ENCODE measurements at places on chromosomes 6 and 20.

- no peak for DNase-seq
These were observed 82.4 kb upstream of the TGM3 start for GRCh38 chr20:2213401-2213800.

DNA sequence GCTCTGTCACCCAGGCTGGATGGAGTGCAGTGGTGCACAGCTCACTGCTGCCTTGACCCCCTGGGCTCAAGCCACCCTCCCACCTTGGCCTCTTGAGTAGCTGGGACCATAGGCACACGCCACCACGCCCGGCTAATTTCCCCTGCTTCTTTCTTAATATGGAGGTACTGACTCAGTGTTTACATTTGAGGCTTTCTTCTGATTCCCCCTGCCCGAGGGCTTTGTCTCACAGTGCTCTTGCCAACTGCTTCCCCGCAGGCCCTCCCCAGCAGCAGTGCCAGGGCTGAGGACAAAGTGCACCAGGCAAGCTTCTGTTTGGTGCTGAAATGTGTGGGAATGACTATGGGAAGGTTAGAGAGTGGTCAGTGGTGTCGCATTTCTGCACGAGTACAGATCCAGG, 34.8 kb downstream of the NR2E1 start:
- no peak for DNase-seq

GRCh38 chr20:56833427-56833826, 204.3 kb downstream of the TFAP2C start:
- no peak for DNase-seq

DNA sequence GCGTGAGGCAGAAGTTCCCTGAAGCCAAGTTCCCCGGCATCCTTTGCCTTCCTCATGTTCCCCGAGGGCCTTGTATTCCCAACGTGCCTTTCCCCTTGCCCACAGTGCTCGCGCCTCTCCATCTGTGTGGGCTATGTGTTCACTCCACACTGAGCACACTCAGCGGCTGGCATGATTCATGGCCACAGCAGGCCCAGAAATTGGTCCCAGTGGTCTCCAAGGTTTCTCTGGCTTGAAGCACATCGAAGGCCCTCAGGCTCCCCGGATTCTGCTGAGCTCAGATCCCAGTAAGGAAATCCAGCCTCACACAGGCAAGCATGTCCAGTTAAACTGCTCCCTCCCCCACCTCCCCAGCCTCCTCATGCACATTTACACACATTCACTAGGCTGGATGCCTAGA, 123.6 kb downstream of the ISM1 start:
- no peak for DNase-seq

DNA sequence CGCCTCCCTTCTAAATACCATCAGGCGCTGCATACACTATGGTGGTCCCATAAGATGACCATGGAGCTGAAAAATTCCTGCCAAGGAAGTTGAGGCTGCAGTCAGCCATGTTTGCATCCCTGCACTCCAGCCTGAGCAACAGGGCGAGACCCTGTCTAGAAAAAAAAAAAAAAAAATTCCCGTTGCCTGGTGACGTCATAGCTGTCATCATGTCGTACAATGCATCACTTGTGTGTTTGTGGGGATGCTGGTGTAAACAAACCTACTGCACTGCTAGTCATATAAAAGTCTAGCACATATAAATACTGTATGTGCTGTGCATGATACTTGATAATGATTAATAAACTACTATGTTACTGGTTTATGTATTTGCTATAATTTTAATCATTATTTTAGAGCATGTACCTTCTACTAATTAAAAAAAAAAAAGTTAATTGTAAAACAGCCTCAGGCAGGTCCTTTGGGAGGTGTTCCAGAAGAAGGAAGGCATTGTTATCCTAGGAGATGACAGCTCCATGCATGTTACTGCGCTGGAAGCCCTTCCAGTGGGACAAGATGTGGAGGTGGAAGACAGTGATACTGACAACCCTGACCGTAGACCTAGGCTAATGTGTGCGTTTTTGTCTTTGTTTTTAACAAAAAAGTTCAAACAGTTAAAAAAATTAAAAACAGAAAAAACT, 132.6 kb downstream of the BANF2 start:
- no peak for DNase-seq

GRCh38 chr20:50256577-50256976, 65.9 kb downstream of the CEBPB start:
- no peak for DNase-seq

DNA sequence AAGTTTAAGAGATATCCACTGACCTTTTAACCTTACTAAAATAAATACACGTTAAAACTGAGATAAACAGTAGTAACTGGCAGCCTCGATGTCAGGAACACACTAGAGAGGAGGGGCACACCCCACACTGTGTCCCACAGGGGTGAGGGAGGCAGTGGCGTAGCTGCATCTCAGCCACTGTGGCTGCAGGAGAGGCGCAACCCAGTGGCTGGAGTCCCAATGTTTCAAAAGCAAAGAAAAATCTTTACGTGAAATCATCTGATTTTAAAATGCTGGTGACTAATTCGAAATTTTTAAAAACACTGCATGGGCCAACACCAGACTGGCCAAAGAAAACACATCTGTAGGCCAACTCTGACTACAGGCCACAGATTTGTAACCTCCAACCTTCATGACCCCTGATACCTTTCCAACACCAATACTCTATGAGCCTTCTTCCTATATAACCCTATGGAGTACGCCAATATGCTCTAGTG, 54.7 kb downstream of the TRAM2 start:
- no peak for DNase-seq

GRCh38 chr20:57265997-57266290, 497 bp downstream of the BMP7 start:
- no peak for DNase-seq

DNA sequence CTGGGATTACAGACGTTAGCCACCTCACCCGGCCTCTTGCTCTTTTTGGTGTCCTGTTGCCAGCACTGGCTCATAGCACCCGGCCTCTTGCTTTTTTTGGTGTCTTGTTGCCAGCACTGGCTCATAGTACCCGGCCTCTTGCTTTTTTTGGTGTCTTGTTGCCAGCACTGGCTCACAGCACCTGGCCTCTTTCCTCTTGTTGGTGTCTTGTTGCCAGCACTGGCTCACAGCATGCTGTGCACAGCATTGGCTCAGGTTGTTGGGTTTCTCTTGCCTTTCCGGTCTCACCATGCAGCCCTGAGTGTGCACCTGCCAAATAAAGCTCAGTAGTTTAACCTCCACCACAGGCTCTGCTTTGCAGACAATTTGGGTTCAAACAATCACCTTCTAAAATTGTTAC, 208.2 kb downstream of the THBS2 start:
- DNase-seq, result peak; percentile 15

GRCh38 chr6:53375847-53376246, 27.1 kb upstream of the ELOVL5 start:
- DNase-seq, result no peak
